Cardiac muscle cell (in vitro differentiated cells and primary cell): ENCODE measurements at places on chromosomes 5 and 9. TPM values are rescaled to one million over a fixed set of nuclear protein-coding genes. Genes with fewer than 3 reads are reported as not detected.

DNA sequence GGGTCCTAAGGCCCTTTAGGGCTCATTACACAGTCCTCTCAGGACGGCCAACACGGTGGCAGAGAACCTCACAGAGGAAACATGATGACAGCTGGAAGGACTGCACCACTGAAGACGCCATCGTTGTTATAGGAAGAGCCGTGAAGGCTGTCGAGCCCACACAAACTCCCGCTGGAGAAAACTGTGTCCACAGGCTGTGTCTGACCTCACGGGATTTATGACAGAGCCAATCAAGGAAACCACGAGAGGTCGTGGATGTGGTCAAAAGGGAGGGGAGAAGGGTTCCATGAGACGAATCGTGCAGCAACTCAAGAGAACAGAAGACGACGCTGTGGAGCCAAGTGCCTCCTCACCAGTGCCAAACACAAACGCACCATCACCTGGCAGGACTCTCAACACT, 12.2 kb downstream of the QSOX2 start:
- no peak for DNase-seq
- H3K27me3 ChIP-seq, result no peaks in the 10 kb centered on the region
- peaks cover 8% of the 10 kb centered on the region for H3K4me1 ChIP-seq
- no peak overlapping the region for H3K27ac ChIP-seq
- no peak overlapping the region for H3K4me3 ChIP-seq

- no peak within 1 kb of the TSS for H3K27ac ChIP-seq
- peak within 1 kb of the TSS; percentile 30 for H3K4me3 ChIP-seq
- H3K4me1 ChIP-seq, result no peaks in the 10 kb centered on the region
- peak; percentile 53 for DNase-seq
Measured at GRCh38 chr5:168528521-168529373, at the start of gene FBLL1. Gene FBLL1, plus strand, starts transcription at chr5:168529305. Its CDS starts 200 bp downstream, at chr5:168529505.

DNA sequence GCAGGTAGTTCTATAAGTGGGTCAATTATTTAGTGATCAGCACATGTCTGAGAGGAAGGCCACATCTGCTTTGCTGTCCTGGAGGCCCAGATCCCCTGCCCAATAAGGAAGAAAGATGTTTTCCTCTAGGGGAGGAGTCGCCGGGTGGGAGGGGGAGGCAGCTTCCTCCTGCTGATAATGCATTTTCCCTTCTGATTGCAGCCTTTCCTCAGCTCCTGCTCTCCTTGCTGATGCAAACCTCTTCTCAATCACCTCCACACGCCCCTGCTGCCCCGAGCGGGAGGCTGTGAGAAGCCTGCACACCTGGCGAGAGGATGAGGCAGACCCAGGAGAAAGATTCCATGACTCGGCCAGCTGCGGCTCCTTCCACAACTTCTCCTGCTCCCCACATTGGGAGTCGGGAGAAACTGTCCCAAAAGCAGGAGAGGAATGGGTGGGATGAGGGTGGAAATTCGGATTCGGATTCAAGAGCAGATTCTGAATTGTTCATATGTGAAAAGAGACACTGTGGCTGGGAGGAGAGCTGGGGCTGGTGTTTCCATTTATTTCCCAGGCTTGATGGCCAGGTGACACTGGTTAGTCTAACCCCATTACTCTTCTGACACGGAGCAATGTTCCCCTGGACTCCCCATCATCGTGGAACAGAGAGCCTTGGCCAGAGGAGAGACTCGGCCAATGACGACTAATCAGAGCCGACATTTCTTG, 6.8 kb upstream of the NTNG2 start:
- no peak overlapping the region for H3K27ac ChIP-seq
- DNase-seq, result no peak
- no peaks in the 10 kb centered on the region for H3K36me3 ChIP-seq
- H3K27me3 ChIP-seq, result peaks cover 58% of the 10 kb centered on the region
- no peaks in the 10 kb centered on the region for H3K4me1 ChIP-seq

DNA sequence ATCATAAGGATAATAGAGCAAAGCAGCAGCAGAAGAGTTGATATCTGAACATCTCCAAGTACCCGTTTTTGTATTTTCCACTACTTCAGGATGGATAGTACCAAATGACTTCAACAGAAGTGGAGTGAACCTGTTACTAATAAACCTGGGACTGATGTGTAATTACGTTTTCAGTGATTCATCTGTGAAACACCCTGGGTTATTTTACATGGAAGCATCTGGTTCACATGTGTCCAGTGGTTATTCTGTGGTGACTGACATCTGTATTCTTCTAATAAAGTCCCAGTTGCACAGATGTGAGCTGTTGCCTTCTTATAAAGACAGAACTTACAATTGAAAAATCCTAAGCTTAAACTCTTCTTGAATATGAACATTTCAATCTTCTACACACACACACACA, 139.7 kb upstream of the VCAN start:
- no peaks in the 10 kb centered on the region for H3K36me3 ChIP-seq
- H3K27me3 ChIP-seq, result no peaks in the 10 kb centered on the region

GRCh38 chr9:16328349-16328748, 542.1 kb downstream of the BNC2 start:
- H3K36me3 ChIP-seq, result no peaks in the 10 kb centered on the region
- no peak overlapping the region for H3K27ac ChIP-seq
- no peak for DNase-seq
- H3K27me3 ChIP-seq, result no peaks in the 10 kb centered on the region

GRCh38 chr9:63816751-63817621, 1468.0 kb downstream of the FOXD4L5 start:
- H3K27ac ChIP-seq, result no peak overlapping the region
- H3K4me3 ChIP-seq, result no peak overlapping the region
- H3K4me1 ChIP-seq, result no peaks in the 10 kb centered on the region
- peak; percentile 68 for DNase-seq
- peaks cover 32% of the 10 kb centered on the region for H3K27me3 ChIP-seq
- no peaks in the 10 kb centered on the region for H3K36me3 ChIP-seq

DNA sequence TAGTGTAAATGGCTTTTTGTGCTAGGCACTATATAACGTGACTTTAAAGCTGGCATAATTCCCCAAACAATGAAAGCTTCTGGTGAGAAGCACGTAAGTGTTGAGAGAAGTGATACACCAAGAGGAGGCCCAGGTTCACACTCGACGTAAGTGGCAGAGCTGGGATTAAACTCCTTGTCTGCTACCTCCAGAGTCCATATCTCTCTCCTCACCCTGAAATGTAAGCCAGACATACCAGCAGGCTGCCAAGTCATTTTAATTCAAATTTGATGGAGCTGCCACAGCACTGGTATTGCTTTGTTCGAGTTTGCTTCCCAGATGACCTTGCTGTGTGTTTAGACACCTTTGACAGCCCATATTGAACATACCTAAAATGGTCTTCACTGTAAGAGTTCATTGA, 319.7 kb downstream of the GLIS3 start:
- H3K4me3 ChIP-seq, result no peak overlapping the region
- peak overlapping the region; percentile 2 for H3K27ac ChIP-seq
- no peaks in the 10 kb centered on the region for H3K27me3 ChIP-seq

ITGA1 gene
- 2.1 and 7.3 TPM in 2 replicates for polyA plus RNA-seq

ADAMTS2 gene
- 3.1 and 7.0 TPM in 2 replicates for polyA plus RNA-seq

PDCD1LG2 gene
- polyA plus RNA-seq, result 0.16 TPM in 1 of 2 replicates, not detected in the other
